ENCODE measurements at places on chromosomes 16 and 17. TPM values are rescaled to one million over a fixed set of nuclear protein-coding genes. Genes with fewer than 3 reads are reported as not detected.

GRCh38 chr16:30076276-30076791 is 540 bp downstream of the PPP4C start:
- H3K36me3 ChIP-seq, result peaks cover 64% of the 10 kb centered on the region
- no peak for DNase-seq
- peak overlapping the region; percentile 90 for H3K4me3 ChIP-seq
- H3K4me1 ChIP-seq, result peaks cover 64% of the 10 kb centered on the region
- peak overlapping the region; percentile 97 for H3K27ac ChIP-seq

ABHD15 gene
- total RNA-seq, result 17.4 TPM

IL34 gene
- 0.45 TPM for total RNA-seq

- H3K27me3 ChIP-seq, result no peaks in the 10 kb centered on the region
- peaks cover 28% of the 10 kb centered on the region for H3K36me3 ChIP-seq
- no peak overlapping the region for H3K4me3 ChIP-seq
Measured at GRCh38 chr16:86517652-86518258, 7.4 kb downstream of the FOXF1 start.

CTRB1 gene
- not detected for total RNA-seq

SPATA33 gene
- total RNA-seq, result 16.8 TPM

KRTAP16-1 gene
- not detected for total RNA-seq

GRCh38 chr17:64540118-64540776 is 33.5 kb downstream of the CEP95 start:
- H3K27ac ChIP-seq, result no peak overlapping the region
- DNase-seq, result no peak
- H3K27me3 ChIP-seq, result no peaks in the 10 kb centered on the region
- H3K36me3 ChIP-seq, result peaks cover 88% of the 10 kb centered on the region
- no peak overlapping the region for H3K4me3 ChIP-seq
- H3K4me1 ChIP-seq, result no peaks in the 10 kb centered on the region

GRCh38 chr17:7019839-7020519 is 2.9 kb upstream of the BCL6B start:
- peak overlapping the region; percentile 99 for H3K27ac ChIP-seq
- H3K36me3 ChIP-seq, result peaks cover 4% of the 10 kb centered on the region
- peaks cover 83% of the 10 kb centered on the region for H3K4me1 ChIP-seq
- H3K27me3 ChIP-seq, result peaks cover 10% of the 10 kb centered on the region
- DNase-seq, result peak; percentile 82

DNA sequence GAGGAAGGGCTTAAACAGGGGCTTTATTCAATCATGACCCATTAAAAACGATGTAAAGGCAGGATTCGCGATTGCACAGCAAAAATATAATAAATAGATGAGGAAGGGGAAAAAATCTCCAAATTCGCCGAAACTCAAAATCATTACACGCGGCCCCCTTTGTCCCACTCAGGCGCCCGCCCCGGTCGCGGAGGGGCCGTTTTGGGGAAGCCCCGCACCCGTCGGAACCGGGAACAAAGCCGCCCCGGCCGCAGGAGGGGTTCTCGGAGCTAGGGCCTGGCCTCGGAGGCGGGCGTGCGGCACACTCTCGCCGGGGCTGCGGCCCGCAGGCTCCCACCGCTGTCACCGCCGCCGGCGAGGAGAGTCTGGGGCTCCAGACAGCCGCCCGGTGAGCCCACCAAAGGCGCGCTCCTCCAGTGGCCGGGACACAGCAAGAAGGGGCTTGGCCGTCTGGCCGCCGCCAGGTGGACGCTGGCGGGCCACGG is 521 bp downstream of the C16orf87 start:
- DNase-seq, result peak; percentile 46
- H3K27ac ChIP-seq, result peak overlapping the region; percentile 89
- no peaks in the 10 kb centered on the region for H3K36me3 ChIP-seq
- H3K4me1 ChIP-seq, result peaks cover 27% of the 10 kb centered on the region
- peak overlapping the region; percentile 97 for H3K4me3 ChIP-seq
- H3K27me3 ChIP-seq, result no peaks in the 10 kb centered on the region

GRCh38 chr16:70604407-70605282 is 41.7 kb upstream of the IL34 start:
- H3K27me3 ChIP-seq, result no peaks in the 10 kb centered on the region
- H3K4me1 ChIP-seq, result no peaks in the 10 kb centered on the region
- no peak overlapping the region for H3K27ac ChIP-seq
- H3K36me3 ChIP-seq, result no peaks in the 10 kb centered on the region
- no peak overlapping the region for H3K4me3 ChIP-seq

- no peaks in the 10 kb centered on the region for H3K27me3 ChIP-seq
- no peak overlapping the region for H3K27ac ChIP-seq
- H3K4me3 ChIP-seq, result no peak overlapping the region
- peaks cover 100% of the 10 kb centered on the region for H3K36me3 ChIP-seq
Measured at GRCh38 chr16:70565053-70565452, 41.4 kb downstream of the SF3B3 start.

FBF1 gene
- 21.7 TPM for total RNA-seq

DNA sequence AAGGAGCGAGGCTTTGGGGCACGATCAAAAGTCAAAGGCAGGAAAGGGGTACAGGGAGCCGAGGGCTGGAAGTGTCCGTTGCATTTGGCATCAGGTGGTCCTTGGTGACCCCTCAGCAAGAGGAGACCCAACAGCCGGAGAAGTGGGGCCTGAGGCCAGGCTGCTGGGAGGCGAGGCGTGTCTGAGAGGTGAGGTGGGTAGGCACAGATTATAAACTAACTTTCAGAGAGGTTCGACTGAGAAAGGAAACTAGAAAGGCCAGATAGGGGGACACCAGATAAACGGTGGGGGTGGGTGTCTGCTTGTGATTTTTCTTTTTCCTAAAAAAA is 3.6 kb downstream of the PECAM1 start:
- DNase-seq, result no peak
- H3K36me3 ChIP-seq, result no peaks in the 10 kb centered on the region
- H3K27me3 ChIP-seq, result no peaks in the 10 kb centered on the region
- peak overlapping the region; percentile 75 for H3K27ac ChIP-seq

DNA sequence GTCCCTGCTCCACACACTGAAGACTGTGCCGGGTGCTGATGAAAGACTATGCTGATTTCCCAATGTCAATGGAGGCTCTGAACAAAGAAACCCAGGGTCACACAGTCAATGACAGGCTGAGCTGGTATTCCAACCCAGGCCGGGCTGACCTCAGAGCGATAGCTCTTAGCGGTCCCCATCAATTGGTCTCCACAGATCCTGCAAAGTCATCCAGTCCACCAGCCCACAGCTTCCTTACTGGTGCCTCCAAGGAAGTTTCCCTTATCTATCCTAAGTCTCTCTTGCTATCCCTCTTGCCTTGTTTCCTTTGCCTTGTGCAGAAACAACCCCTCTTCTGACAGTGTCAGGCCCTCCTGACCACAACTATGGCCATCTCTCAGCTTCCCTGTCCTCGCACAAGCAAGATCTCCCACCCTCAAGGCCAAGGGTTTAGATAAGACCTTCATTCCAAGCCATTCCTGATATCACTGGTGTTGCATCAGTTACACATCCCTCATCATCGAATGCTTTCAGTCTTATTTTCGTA is 52.7 kb upstream of the KSR1 start:
- no peaks in the 10 kb centered on the region for H3K4me1 ChIP-seq
- no peak overlapping the region for H3K27ac ChIP-seq
- DNase-seq, result no peak
- no peak overlapping the region for H3K4me3 ChIP-seq
- no peaks in the 10 kb centered on the region for H3K36me3 ChIP-seq
- no peaks in the 10 kb centered on the region for H3K27me3 ChIP-seq

- no peaks in the 10 kb centered on the region for H3K27me3 ChIP-seq
- DNase-seq, result peak; percentile 22
- H3K36me3 ChIP-seq, result peaks cover 62% of the 10 kb centered on the region
- H3K4me3 ChIP-seq, result no peak overlapping the region
- no peaks in the 10 kb centered on the region for H3K4me1 ChIP-seq
Measured at GRCh38 chr16:25177831-25178688, 38.7 kb upstream of the AQP8 start.

DNA sequence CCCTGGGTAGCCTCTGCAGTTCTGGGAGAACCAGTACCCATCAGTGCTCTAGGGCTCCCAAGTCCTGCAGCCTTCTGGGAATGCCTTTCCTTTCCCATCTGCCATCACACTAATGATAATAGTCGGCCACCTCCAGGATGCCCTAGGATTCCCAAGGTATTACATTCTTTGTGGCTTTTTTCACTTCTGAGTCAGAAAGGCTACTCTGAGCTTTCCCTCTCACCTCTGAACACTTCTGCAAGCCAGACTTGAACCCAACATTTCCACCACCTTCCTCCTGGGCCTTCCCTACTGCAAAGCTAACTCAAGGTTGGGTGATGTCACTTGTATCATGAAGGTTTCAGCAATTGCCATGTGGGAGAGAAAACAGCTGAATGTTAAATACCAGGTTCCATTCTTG is 49.7 kb upstream of the CCL2 start:
- H3K27me3 ChIP-seq, result no peaks in the 10 kb centered on the region
- no peak for DNase-seq
- no peak overlapping the region for H3K27ac ChIP-seq
- no peak overlapping the region for H3K4me3 ChIP-seq
- no peaks in the 10 kb centered on the region for H3K4me1 ChIP-seq

CA10 gene
- total RNA-seq, result not detected

DNA sequence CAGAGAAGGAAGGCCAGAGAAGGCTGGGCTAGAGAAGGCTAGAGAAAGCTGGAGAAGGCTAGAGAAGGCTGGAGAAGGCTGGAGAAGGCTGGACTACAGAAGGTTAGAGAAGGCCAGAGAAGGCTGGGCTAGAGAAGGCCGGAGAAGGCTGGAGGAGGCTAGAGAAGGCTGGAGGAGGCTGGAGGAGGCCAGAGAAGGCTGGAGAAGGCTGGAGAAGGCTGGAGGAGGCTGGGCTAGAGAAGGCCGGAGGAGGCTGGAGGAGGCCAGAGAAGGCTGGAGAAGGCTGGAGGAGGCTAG is 6.4 kb upstream of the OGFOD3 start:
- no peaks in the 10 kb centered on the region for H3K27me3 ChIP-seq
- H3K27ac ChIP-seq, result no peak overlapping the region
- H3K36me3 ChIP-seq, result peaks cover 10% of the 10 kb centered on the region
- H3K4me3 ChIP-seq, result no peak overlapping the region
- H3K4me1 ChIP-seq, result peaks cover 2% of the 10 kb centered on the region

DNA sequence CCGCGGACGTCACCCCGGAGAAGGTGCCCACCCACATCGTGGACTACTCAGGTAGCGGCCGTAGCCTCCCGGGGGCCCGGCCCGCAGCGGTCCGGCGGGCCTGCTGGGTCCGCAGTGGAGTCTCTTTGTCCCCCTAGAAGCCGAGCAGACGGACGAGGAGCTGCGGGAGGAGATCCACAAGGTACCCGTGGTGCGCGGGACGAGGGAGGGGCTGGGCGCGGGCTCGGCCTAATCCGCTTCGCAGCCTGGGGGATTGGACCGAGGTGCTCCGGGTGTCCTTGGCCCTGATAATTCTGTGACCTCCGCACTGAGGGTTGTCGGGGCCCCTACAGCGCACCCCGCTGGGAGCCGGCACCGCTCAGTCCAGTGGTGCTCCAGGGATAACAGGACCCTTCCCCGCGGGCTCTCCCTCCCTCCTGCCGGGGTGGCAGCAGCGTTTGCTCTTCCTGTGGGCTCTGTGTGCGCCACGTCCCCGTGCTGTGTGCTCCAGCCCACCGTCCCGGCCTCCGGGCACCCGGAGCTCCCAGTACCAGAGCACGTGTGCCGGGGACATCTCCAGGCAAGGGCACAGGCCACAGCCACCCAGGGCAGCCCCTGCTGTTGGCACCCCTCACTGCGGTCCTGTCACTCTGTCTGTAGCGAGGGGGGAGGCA is 713 bp downstream of the RHOT2 start:
- H3K36me3 ChIP-seq, result peaks cover 45% of the 10 kb centered on the region
- H3K27me3 ChIP-seq, result no peaks in the 10 kb centered on the region
- DNase-seq, result no peak
- peak overlapping the region; percentile 82 for H3K4me3 ChIP-seq

- H3K36me3 ChIP-seq, result peaks cover 25% of the 10 kb centered on the region
- H3K4me1 ChIP-seq, result no peaks in the 10 kb centered on the region
- DNase-seq, result no peak
- H3K27me3 ChIP-seq, result no peaks in the 10 kb centered on the region
Measured at GRCh38 chr17:66021757-66022156, 170.2 kb downstream of the CEP112 start.

TMIGD1 gene
- 1.1 TPM for total RNA-seq

All from stomach (tissue), 19 donors.